GM12865 (cell line): ENCODE measurements at places on chromosomes 13 and 19.

- no peak for DNase-seq
Measured at GRCh38 chr13:106473154-106473553, 62.3 kb downstream of the EFNB2 start.

DNA sequence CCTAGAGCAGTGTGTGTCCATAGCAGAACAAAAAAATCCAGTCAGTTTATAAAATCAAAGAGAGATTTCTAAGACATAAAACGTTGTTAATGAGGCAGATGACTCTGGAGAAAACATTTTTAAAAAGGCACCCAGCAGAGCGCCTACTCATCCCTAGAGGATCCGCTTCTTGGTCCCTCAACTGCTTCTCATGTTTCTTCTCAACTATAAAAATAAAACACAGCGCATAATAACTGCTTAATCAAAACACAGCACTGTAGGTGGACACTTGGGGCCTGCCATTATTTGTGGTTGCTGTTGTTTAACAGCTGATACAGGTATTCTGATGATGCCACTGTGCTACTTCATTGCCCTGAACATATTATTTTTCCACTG is 347.9 kb downstream of the FGF9 start:
- DNase-seq, result no peak

DNA sequence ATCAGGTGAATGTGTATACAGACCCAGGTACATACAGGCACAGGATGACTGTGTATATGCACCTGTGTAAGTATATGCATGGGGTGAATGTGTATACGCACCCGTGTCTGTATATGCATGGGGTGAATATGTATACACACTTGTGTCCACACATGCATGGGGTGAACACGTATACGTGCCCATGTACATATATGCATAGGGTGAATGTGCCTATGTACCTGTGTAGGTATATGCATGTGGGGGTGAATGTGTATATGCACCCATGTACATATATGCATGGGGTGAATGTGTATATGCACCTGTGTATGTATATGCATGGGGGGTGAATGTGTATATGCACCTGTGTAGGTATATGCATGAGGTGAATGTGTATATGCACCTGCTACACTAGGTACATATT is 6.9 kb upstream of the ANGPTL8 start:
- DNase-seq, result no peak

GRCh38 chr13:63691474-63691873 is 2275.8 kb upstream of the PCDH20 start:
- DNase-seq, result no peak

- DNase-seq, result no peak
Measured at GRCh38 chr13:43238341-43239083, 215.1 kb downstream of the DNAJC15 start.

DNA sequence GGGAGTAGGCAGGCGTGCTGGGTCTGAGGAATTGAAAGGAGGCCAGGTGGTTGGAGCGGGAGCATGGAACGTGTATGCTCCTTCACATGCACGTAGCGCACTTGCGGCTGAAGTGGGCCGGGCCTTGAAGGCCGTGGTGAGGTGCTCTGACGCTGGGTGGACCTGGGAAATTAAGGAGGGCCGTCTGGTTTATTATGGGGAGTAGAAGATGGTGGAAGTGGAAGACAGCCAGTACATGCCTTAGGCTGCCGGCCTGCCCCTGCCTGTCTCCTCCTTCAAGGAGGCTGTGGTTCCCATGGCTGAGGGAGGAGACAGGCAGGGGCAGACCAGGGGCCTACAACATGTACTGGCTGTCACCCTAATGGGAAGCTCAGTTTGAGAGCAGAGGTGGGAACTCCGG is 23.9 kb downstream of the GATAD2A start:
- no peak for DNase-seq

DNA sequence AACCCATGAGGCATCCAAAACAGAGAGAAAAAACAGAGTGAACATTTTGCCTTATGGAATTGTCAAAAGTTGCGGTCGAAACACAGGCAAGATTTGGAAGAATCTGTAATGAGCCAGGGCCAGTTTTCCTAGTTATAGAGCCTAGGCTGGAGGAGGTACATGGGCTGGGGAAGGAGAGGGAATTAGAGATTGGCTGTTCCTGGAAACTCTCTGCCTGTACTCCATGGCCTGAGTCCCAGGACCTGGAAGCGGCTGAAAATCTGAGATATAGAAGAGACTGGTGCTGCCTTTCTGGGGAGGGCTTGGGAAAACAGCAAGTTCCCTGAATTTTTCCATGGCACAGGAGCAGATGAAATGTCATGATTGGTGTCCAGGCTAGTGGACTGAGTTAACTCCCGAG is 122.8 kb upstream of the KLF12 start:
- no peak for DNase-seq

DNA sequence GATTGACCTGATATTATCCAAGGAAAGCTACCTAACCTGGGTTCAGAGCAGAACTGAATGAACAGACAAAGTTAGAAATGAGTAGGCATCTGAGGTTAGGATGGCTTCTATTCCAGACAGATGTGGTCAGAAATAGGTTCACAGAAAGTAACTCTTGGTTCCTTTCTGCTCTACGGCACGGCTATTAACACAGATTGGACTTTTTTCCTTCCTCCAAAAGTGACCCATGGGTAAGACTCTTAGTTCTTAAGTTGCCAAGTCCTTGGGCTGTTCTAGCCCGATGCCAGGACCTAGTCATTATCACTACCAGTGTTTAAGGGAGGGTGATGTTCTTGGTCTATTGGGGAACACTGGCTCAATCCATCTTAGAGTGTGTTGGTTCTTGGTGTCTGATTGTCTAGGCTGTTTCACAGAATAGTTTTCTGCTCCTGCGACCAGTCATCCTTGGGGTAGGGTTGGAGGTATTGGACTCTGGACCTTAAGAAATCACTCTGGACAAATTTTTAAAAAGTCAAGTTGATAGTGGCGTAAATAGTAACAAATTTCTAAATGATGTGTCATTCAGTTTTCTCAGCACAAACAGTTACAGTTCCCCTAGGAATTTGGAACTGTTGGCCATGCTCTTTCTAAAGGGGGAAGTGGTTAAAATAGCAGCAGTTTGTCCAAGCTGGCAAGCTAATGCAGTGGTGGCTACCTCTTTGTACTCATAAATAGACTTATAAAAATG is 60.1 kb upstream of the MYCBP2 start:
- DNase-seq, result peak; percentile 7

GRCh38 chr13:36520111-36520510 is 87.8 kb downstream of the CCNA1 start:
- no peak for DNase-seq

- peak; percentile 53 for DNase-seq
Measured at GRCh38 chr19:54164369-54165068, 5.0 kb upstream of the LENG1 start.

- DNase-seq, result peak; percentile 65
Measured at GRCh38 chr13:50370303-50370950, 355.2 kb downstream of the KCNRG start.

GRCh38 chr19:38076337-38076736 is 147.7 kb downstream of the DPF1 start:
- DNase-seq, result no peak

DNA sequence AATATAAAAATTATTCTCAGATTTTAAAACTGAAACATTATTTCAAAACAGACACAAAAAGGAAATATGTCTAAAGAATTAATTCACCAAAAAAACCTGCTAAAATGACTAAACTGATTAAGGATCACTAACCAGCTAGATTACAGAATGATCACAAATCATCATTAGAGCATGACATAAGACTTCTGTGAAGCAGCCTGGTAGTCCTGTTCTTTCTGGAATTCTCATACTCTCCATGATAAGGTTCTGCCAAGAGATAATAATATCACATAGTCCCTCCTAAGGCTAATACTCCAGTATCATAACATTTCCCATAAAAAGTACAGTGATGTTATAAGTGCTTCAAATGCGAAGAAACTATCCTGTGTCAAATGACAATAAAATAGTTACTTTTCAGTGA is 1814.9 kb downstream of the SLITRK5 start:
- DNase-seq, result no peak

DNA sequence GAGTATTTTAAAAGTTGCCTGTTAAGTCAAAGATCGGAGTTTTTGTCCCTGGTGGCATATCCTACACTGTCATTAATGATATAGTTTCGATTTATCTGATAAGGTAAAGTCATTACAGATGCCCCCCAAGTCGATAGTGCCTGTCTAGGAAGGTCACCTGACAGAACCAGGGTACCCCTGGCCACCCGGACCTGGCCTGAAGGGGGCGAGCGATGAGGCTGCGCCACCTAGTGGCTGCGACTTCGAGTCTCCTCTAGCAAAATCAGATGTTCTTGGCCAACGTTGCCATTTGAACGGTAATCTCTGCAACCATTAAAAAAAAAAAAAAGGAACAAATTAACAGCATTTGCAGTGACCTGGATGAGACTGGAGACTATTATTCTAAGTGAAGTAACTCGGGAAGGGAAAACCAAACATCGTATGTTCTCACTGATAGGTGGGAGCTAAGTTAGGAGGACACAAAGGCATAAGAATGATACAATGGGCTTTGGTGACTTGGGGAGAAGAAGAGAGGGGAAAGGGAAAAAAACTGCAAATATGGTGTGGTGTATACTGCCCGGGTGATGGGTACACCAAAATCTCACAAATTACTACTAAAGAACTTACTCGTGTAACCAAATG is 565.1 kb downstream of the LIG4 start:
- peak; percentile 65 for DNase-seq

DNA sequence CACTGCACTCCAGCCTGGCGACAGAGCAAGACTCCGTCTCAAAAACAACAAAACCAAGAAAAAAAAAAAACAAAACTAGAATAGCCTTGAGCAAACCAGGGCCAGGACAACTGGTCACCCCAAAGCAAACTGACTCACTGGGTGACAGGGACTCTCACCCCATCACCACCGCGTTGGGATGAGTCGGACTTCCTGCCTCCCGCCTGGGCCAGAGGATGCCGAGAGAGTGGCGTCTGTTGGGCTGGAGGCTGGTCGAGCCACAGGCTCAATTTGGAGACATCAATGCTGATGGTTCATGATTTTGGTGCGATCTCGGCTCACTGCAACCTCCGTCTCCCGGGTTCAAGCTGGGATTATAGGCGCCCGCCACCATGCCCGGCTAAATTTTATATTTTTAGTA is 11.6 kb downstream of the TMPRSS9 start:
- DNase-seq, result no peak

- no peak for DNase-seq
Measured at GRCh38 chr13:51241720-51242119, 19.5 kb downstream of the FAM124A start.

GRCh38 chr13:71798707-71799106 is 68.3 kb downstream of the DACH1 start:
- DNase-seq, result no peak

DNA sequence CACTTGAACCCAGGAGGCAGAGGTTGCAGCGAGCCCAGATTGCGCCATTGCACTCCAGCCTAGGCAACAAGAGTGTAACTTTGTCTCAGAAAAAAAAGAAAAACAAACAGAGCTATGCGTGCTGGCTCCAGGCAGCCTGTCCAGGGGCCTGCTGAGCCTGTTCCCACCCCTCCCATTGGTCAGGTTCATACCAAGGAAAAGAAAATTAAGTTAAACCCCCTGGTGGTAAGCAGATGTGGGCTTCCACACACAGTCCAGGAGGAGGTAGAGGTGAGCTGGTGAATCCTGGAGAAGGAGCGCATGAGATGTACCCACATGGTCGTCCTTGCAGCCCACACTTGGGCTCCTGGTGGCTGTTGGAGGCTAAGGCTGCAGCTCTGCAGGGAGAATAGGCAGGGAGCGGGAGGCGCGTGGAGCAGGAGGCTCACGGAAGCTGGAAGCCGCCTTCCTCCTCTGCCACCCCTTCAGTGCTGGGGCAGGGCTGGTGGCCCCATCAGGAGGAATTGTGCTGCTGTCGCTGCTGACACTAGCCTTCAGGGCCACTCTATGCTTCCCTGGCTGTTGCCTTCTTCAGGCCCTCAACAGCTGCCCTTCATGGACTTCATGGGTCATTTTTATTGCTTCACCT is 10.5 kb upstream of the CHAMP1 start:
- no peak for DNase-seq

DNA sequence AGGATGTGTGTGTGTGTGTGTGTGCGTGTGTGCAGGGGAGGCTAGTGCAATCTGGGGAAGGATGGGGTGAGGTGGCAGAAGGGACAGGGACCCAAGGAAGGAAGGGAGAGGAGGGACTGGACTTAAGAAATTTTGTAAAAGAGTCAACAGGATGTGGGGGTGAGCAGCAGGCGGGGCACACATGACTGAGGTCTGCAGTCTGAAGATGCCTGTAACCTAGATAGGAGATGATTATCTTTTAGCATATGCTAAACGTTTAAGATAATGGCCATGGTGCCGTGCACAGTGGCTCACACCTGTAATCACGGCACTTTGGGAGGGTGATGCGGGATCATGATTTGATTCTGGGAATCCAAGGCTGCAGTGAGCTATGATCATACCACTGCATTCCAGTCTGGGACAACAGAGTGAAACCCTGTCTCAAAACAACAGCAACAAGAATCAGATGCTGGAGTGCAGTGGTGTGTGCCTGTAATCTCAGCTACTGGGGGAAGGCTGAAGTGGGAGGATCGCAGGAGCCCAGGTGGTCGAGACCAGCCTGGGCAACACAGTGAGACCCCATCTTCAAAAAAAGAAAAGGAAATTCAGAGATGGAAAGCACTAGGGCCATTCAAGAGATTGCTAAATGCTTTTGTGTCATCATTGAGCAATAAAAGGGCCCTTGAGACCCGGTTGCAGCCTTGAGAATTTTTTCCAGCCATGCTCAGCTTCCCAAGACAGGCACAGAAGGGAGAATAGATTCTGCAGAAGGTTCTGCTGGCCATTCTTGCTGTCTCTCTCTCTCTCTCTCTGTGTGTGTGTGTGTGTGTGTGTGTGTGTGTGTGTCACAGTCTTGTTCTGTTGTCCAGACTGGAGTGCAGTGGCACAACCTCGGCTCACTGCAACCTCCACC is 3.8 kb upstream of the ZNF414 start:
- peak; percentile 61 for DNase-seq

DNA sequence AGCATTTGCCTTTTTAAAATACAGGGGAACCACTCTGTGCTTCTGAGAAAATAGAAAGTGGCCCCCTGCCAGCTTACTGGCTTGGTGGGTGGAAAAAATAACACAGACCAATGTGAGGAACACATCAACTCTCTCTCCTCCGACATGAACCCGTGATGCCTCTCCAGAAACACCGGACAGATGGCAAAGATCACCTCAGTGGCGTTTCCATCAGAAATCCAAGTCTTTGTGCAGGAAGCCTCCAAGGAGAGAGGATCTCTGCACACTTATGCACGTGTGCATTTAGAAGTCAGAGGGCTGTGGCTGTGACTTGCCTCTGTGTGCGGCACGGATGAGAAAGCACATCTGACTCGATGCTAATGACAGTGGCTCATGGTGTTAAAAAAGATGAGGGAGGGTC is 112.3 kb upstream of the KLF12 start:
- DNase-seq, result no peak

- no peak for DNase-seq
Measured at GRCh38 chr19:11093689-11094238, 4.5 kb downstream of the LDLR start.

GRCh38 chr13:112205990-112206389 is 139.0 kb downstream of the SOX1 start:
- DNase-seq, result no peak
